Stimulated activated CD8-positive, alpha-beta memory T cell treated with anti-CD3 and anti-CD28 coated beads, Interleukin-7, amount 100 ng/mL, for 24 hours (primary cell): ENCODE measurements at places on chromosomes 5 and 9.

DNA sequence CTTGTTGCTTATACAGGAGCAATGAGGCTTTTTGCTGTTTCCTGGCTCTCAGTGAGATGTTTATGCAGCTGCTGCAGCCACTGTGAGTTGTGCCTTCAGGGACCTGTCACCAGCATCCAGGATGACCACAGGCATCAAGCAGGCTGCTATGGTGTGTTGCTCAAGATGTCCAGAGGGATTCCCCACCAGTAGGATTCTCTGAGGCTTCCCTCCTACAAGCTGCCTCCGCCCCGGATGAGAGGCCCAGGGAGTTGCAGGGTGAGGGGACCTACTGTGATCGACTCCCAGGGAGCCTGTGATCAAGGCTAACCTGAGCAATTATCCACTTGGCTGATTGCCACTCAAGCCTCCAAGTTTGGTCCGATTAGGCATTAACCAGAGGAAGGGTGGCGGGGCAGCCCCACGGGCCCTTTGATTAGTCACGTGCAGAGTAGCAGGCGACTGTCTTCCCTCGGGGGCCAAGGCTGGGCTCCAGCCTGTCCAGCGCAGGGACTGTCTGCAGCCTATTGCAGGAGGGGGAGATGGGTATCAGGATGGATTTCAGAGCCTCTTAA is 1.8 kb upstream of the FAT2 start:
- no peak for DNase-seq

GRCh38 chr9:136754059-136754572 is 3.9 kb downstream of the LCN8 start:
- DNase-seq, result no peak

- no peak for DNase-seq
Observed at GRCh38 chr5:55855509-55855908, 4.4 kb downstream of the IL31RA start.

GRCh38 chr9:68978066-68978465 is 35.8 kb downstream of the PRKACG start:
- DNase-seq, result no peak

GRCh38 chr5:83157163-83157562 is 79.8 kb downstream of the XRCC4 start:
- no peak for DNase-seq

- DNase-seq, result no peak
Observed at GRCh38 chr9:113678119-113678858, 197.8 kb upstream of the ZNF618 start.

DNA sequence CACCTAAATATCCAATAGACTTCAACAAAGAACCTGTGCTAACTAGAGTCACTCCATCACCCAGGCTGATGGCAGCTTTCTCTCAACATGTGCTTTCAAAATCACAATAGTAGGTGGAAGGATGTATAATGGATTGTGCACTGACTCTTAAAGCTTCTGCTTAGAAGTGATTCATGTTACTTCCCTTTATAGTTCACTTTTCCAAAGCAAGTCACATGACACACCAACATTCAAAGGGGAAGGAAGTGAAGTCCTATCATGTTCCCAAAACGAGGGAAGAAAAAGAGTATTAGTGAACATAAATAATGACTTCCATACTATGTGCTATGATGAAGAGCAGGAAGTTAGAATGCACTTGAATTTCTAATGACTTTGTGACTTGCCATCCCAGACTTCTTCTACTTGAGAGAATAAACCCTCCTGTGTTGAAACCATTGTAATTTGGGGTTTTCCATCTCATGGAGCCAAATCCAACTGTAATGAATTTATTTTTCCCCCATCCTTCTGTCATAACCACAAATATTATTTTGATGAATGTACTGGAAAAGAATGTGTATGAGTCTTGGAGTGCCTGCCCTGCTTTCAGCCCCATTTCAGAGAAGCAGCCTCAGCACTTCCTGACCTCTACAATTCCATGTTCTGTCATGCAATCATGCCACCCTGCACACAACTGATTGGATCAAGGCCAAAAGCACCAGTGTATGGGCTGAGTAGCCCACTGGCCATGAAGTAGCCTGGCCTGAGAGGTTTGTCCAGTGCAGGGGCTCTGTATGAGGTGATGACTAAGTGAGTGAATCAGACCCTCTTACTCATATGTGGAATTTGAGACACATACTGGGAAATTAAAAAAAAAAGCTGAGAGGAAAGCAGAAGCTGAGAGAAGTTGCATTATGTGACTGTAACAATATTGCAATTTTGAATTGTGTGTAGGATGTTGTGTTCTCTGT is 525.9 kb upstream of the CLINT1 start:
- DNase-seq, result no peak
